Activated naive CD4-positive, alpha-beta T cell (primary cell): ENCODE measurements at places on chromosomes 5 and 9.

GRCh38 chr5:45639040-45639439 is 57.1 kb downstream of the HCN1 start:
- DNase-seq, result no peak

DNA sequence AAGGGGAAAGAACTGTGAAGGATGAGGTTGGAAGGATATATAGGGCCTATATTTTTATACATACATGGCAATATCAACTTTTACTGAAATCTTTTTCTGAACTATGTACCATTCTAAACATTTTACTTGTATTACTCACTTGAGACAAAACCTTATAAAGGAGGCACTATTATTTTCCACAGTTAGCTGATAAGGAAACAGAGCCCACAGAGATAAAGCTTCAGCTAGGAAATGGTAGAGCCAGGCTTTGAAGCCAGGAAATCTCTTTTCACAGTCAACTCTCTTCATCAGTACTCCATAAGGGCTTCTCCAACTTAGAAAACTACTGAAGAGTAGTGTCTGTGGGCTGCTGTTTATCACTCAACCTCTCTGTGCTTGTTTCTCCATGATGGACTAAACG is 613.7 kb downstream of the PRELID2 start:
- DNase-seq, result no peak

DNA sequence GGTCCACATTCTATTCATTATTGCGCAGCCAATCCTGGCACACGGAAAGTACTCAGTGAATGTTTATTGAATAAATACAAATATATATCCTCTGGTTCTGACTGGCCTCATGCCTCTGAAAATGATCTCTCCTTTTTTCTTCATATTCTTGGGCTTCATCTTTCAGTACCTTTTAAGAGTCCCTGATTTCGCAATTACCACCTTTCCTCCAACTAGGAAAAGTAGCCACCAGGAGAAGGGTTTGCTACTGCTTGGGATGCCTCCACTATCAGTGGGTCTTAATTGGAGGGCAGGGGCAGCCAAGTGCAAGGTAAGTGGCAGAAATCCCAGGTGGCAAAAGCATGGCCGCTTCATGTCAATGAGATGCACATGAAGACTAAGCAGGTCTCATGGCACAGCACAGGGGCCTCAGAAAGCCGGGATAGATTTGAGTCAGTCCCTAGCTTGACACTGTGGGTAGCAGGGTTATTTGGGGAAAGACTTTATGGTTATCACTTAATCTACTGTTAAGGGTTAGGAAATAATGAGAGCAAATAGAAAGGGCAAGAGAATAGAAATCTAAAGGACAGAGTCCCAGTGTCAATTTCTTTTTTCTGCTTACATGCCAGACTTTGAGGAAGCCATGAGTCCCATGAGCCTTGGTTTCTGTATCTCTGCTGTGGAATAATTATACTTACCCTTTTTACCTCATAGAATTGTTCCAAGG is 361.1 kb downstream of the MAN2A1 start:
- DNase-seq, result no peak

GRCh38 chr5:4735261-4735660 is 404.9 kb upstream of the ADAMTS16 start:
- DNase-seq, result no peak

DNA sequence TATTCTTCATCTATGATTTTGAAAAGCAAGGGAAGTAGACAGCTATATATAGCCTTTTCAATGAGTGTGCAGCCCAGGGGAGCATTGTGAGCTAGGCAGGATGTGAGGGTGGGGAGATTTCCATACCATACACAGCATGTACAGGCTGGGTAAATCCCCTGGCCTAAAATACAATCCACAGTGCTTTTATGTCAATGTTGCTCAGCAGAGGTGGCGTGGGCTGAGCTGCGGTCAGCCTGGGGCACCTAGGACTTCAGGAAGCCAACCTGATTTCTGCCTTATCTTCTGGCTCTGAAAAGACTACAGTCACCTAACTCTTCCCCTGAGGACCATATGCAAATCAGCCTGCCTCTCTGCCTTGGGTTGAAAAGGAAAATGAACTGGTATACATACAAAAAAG is 6.3 kb upstream of the GARIN3 start:
- DNase-seq, result peak; percentile 15

GRCh38 chr5:57067597-57067924 is 106.3 kb upstream of the GPBP1 start:
- no peak for DNase-seq

DNA sequence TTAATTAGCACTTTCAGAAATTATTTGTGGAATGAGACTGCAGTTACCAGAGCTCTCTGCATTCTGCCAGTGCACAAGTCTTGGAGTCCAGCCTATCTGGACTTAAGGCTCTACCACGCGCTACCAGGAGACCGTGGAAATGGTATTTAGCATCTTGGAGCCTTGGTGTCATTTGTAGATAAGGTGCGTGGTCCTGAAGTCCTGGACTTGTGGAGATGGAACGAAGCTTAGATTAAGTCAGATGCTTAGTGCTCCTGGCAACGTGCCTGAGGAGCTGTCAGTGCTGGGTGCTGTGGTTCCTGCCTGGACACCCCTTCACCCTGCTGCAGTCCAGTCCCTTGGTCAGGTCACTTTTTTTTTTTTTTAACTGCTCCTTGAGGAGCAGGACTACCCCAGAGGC is 59.7 kb downstream of the RCL1 start:
- DNase-seq, result no peak

GRCh38 chr5:38011668-38012188 is 171.9 kb upstream of the GDNF start:
- DNase-seq, result no peak

DNA sequence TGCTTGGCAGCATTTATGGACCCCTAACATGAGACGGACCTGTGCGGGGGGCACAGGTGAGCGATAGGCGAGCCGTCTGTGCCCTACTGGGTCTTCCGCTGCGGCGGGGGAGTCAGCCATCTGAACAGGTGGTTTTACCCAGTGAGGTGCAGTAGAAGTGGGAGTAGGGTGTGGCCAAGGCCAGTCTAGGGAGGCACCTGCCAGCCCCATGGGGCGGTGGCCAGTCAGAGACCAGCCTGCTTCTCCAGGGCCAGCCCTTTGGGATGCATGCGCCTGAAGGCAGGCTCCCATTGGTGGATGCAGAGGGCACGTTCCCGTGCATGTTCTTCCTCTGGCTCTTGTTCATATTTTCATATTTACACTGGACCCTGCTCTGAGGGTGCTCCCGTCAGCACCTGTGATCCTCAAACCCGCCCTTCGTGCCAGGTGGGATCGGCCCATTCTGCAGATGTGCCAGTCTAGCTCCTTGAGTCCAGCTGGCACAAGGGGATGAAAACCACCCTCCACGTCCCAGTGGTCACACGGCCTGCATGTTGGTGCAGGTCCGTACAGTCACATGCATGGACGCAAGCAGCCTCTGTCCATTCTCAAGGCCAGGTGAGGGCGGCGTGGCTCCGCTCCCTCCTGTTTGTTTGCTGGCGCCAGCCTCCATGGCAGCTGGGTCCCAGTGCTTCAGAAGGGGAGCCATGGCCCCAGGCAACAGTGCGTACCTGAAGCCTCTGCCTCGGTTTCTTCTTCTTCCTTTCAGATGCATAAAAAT is 9.0 kb downstream of the COL5A1 start:
- no peak for DNase-seq

- DNase-seq, result no peak
Observed at GRCh38 chr9:84711398-84711777, 41.9 kb downstream of the NTRK2 start.

DNA sequence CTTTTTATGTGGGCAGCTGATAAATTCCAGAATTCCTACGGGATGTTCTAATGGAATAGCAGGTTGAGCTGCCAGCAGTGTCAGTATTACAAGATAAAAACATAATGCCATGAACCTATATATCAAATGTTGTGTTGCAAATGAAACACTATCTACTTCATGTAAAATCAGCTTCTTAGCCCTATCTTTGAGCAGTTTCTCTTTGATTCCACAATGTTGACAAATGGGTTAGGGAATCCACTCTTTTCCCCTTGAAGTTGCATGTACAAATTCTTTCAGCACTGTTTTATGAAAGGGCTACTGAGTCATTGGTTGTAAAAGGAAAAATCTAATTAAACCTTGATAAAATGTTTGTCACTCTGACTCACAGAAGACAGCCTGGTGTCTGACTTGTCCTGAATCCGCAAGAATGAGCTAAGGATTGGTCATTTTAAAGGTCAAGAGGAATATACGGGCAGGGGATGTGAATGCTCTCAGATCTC is 950.6 kb upstream of the NUDT12 start:
- no peak for DNase-seq
